Left ventricle myocardium superior (tissue), 1 donor: ENCODE measurements at places on chromosomes 3 and 15. TPM values are rescaled to one million over a fixed set of nuclear protein-coding genes. Genes with fewer than 3 reads are reported as not detected.

RARRES1 gene
- total RNA-seq: 14.6 TPM

HDC gene
- total RNA-seq: 0.40 TPM

DNA sequence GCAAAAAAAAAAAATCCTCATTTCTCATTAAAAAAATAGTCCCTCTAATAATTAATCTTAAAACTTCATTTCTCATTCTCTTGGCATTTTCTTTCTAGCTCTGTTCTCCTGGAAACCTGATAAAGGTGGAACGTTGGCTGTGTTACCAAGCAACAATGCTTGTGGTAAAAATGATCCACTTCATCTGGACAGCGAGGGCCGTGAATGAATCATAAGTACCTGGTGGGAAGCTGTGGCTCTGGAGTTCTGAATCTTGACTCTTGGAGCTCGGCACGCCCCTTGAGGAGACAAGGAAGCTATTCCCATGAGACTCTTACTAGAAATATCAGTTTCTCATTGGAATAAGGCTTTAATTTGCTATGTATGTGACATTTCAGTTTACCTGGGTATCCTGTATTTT lies 32.5 kb downstream of the BCL2L10 start:
- no peak for DNase-seq

GRCh38 chr15:95563634-95564033 lies 766.9 kb upstream of the NR2F2 start:
- DNase-seq: no peak

DNA sequence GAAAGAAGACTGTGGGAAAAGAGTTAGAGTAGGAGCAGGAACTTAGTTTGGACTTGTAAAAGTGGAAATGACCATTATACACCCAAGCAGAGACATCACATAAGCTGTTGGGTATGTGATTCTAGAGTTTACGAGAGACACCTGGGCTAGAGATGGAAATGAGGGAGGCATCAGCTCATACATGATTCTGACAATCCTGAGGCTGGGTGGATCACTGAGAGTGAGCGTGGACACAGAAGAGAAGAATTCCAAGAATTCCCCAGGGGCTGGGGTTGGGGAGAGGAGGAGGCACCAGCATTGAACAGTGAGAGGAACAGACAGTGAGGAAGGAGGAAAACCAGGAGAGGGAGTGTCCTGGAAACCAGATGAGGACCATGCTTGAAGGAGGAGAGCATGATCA lies 113.5 kb downstream of the KCNAB1 start:
- no peak for DNase-seq
